Uterus (tissue), 4 donors: ENCODE measurements at places on chromosomes 5 and 9. TPM values are rescaled to one million over a fixed set of nuclear protein-coding genes. Genes with fewer than 3 reads are reported as not detected.

Gene GRIN1
- not detected for total RNA-seq

Gene ARAP3
- total RNA-seq, result 9.4 TPM

Gene AGPAT2
- 39.3 TPM for total RNA-seq

Gene KIF24
- 1.2 TPM for total RNA-seq

Gene SAXO1
- total RNA-seq, result not detected

Gene ANKS6
- 26.9 TPM for total RNA-seq
